ENCODE measurements at places on chromosomes 11 and 22.

- no peak for DNase-seq
These were observed 172.3 kb downstream of the LDLRAD3 start for GRCh38 chr11:36116161-36116560.

GRCh38 chr22:32620992-32621391, 146.4 kb downstream of the FBXO7 start:
- no peak for DNase-seq

GRCh38 chr11:46554213-46555147, 39.3 kb downstream of the AMBRA1 start:
- DNase-seq = peak; percentile 48

GRCh38 chr11:71182791-71183677, 69.3 kb downstream of the SHANK2 start:
- no peak for DNase-seq

DNA sequence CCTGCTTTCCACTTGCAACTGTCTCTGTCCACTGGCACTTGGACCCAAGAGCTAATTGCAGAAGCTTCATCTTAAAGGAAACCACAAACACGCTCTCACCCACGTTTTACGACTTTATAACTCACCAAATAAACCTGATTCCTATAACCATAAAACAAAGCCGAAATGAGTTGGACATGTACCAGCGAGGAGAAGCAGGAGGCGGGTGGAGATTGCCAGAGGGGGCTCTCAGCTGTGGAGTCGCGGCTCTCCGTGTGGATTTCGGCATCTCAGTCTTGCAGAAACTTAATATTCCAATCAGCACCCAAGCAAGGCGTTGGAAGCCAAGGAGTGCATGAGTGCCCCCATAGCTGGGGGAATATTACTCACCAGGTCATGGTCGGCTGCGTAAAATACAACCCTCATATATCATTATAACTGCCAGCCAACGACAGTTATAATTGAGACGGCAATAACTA, 483.6 kb downstream of the MN1 start:
- no peak for DNase-seq

DNA sequence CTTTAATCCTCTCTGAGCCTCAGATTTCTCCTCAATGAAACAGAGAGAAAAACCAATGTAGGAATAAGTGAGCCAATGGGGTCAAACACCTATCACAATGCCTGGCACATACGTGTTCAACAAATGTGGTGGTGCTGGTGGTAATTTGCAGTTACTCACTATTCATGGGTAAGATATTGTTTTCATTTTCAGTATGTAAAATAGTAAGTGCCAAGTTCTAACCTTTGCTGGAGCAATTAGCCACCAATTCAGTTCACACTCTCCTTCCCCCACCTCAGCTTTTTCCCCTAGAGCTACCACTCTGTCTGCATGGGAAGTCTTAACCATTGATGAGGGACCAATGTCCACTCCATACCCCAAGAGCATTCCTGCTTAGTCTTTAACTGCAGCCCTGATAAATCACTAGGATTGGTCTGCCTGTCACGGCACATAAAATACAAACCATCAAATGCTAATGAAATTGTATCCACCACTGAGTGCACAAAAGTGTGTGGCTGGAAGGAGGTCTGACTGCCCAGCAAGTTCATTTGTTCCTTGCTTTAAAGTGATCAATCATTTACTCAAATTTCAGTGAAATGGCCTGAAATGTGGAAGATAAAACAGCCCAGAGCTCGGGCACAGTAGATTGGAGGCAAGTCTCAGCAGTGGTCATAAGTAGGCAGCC, 187.4 kb upstream of the API5 start:
- DNase-seq = no peak

- DNase-seq = no peak
These were observed 3.1 kb downstream of the RAC2 start for GRCh38 chr22:37240941-37241320.

DNA sequence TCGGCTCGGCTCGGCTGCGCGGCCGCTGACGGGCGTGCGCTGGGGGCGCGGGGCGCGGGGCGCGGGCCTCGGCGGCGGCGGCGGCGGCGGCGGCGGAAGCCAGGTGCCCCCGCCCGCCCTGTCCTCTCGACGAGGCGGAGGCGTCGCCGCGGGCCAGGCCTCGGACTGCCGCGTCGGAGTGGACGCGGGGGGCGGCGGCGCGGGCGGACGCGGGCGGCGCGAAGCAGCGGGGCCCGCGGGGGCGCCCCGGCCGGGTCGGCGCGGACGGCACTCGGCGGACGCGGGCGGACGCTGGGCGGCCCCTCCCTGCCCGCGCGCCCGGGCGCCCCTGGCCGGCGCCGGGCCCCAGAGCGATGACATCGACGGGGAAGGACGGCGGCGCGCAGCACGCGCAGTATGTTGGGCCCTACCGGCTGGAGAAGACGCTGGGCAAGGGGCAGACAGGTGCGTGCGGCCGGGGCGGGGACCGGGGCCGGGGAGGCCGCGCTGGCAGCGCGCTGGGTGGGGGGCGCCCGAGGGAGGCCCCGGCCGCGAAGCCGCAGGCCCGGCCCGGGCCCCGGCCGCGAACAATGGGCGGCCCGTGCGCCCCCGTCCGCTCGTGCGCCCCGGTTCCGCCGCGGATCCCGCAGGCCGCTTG, at the start of gene BRSK2:
BRSK2 (plus strand) TSS at position 3 of the 637 bp plus-strand sequence; CDS start at position 354, 351 bp downstream.
- no peak for DNase-seq

DNA sequence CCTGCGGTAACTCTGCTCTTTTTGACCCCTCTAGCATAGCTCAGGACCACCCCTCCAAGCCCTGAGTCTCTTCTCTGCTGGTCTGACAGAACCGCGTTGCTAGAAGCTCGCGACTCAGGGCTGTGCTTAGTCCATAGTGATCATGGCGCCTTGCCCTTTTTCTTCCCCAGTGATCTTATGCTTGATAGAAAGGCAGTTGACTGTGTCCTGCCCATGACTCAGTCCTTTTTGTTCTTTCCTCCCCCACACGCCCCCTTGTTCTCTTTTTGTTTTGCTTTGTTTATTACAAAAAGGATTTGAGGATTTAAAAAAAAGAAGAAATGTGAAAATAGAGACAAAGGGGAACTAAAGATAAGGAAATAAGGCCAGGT, 17.5 kb downstream of the IL17RA start:
- DNase-seq = no peak

DNA sequence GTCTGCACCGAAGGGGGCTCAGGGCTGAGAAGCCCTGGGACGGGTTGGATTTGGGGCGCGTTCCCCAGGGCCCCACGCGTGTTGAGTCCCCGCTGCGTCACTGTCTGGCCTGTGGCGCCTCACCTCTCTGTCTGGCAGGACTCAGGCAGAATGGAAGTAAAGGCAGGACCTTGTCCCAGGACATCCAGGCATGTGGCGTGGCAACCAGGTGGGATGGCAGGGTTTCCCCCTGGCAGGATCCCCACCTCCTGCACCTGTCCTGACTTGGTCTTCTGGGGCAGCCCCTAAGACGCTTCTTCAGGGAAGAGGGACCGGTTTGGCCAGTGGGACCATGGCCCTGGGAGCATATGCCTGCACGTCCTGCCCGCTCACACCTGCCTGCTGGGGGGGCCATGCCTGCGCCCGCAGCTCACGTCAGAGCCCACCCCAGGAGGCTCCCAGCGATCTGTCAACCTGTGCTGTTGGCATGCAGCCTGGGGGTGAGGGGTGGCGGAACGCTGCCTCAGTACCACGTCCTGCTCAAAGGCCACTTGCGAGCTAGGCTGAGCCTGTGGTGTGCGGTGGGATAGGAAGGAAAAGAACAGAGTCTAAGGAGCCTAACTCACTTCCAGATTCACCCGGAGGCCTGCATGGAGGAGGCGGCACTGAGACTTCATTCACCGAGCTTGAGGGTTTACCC, 72.7 kb downstream of the KCNQ1 start:
- DNase-seq = no peak

- no peak for DNase-seq
These were observed 2.9 kb upstream of the WDR74 start for GRCh38 chr11:62842171-62842741.

GRCh38 chr11:35214792-35215193, 75.8 kb downstream of the CD44 start:
- peak; percentile 91 for DNase-seq

GRCh38 chr11:121117788-121118187, 16.7 kb downstream of the TECTA start:
- DNase-seq = no peak

DNA sequence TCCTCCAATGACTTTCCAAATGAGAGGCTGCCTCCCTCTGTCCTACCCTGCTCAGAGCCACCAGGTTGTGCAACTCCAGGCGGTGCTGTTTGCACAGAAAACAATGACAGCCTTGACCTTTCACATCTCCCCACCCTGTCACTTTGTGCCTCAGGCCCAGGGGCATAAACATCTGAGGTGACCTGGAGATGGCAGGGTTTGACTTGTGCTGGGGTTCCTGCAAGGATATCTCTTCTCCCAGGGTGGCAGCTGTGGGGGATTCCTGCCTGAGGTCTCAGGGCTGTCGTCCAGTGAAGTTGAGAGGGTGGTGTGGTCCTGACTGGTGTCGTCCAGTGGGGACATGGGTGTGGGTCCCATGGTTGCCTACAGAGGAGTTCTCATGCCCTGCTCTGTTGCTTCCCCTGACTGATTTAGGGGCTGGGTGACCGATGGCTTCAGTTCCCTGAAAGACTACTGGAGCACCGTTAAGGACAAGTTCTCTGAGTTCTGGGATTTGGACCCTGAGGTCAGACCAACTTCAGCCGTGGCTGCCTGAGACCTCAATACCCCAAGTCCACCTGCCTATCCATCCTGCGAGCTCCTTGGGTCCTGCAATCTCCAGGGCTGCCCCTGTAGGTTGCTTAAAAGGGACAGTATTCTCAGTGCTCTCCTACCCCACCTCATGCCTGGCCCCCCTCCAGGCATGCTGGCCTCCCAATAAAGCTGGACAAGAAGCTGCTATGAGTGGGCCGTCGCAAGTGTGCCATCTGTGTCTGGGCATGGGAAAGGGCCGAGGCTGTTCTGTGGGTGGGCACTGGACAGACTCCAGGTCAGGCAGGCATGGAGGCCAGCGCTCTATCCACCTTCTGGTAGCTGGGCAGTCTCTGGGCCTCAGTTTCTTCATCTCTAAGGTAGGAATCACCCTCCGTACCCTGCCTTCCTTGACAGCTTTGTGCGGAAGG, 2.9 kb downstream of the APOC3 start:
- no peak for DNase-seq

DNA sequence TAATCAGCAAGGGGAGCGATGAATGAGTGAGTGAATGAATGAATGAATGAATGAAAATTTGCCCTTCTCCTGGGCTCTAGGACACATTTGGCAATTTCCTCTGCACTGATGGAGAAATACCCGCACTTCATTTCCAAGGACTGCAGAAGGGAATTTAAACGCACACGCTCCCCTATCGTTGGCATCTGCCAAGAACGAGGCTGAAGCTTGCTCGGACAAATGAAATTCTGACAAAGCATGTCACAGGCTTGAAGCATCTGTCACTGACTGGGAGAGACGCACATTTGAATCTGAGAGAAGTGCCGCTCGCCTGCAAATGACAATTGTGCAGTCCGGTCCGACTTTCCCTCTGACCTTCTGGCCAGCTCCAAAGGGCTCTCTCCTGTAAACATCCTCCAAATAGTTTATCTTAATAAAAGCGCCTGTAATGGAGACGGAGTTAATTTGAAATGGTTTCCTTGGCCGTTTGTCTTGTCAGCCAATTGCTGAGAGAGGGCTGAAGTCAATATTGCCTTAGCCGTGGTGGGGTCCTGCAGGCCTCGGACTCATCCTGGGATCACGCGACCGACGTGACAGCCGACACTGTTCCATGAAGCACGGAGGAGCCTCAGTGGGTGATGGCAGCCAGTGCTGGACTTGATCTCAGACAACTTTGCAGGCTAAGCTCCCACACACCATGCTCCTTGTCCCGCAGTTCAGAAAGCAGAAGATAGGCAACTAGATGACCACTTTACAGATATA, 260.7 kb downstream of the MN1 start:
- DNase-seq = no peak

DNA sequence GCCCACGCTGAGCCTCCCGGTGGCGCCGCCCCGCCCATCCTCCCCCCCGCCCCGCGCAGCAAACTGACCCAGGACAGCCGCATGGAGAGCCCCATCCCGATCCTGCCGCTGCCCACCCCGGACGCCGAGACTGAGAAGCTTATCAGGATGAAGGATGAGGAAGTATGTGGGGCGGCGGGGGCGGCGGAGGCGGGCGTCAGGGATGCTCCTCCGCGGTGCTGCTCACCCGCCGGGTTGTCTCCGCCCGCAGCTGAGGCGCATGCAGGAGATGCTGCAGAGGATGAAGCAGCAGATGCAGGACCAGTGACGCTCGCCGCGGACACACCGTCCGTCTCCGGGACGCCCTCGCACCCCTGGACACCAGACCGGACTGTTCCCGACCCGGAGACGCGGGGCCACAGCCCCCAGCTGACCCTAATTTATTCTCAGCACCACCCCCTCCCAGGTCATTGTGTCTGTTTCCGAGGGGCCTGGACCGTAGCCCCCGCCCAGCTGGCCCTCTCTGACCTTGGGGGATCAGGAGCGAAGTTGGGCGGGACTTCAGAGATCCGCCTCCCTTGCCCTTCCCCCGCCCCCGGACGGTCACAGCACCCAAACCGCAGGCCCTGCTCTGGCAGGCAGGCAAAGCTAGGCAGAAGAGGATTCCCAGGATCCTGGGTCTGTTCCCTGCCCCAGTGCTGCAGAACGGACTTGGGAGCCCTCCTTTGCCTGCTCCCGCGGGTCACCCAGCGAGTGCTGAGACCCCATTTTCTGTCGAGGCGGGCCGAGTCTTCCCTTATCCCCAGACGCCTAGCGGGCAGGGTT, 959 bp upstream of the GP1BB start:
- no peak for DNase-seq

DNA sequence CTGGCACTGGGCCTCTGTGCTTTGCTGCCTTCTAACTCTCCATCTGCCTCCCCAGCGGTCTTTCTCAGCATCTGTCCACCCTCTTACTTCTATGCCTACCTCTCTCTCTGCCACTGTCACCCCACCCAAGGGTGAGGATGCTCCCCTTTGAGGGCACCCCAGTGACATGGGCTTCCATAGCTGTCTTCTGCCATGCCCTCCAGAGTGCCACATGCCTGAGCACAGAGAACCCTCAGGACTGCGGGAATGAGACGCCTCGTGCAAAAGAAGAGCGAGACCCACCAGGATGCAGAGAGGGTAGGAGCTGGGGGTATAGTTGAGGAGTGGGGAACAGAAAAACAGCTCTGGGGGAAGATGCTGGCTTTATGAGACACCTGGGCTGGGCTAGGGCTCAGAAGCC, 64.3 kb downstream of the BTG4 start:
- DNase-seq = no peak

- no peak for DNase-seq
These were observed 679 bp downstream of the SPCS2 start for GRCh38 chr11:74949753-74950137.

Measured in HFFc6 (cell line).